ENCODE measurements at places on chromosomes 11 and 22. TPM values are rescaled to one million over a fixed set of nuclear protein-coding genes. Genes with fewer than 3 reads are reported as not detected.

Gene IFITM1
- total RNA-seq = 4.5 TPM

Gene LRRC32
- not detected for total RNA-seq

Gene DDIAS
- total RNA-seq = 30.1 TPM

Gene LUZP2
- not detected for total RNA-seq

Gene UPK3A
- not detected for total RNA-seq

Gene GLB1L3
- not detected for total RNA-seq

Gene DEFB131B
- not detected for total RNA-seq

Gene TMEM191B
- not detected for total RNA-seq

Gene IL18
- 68.3 TPM for total RNA-seq

Gene TOMT
- not detected for total RNA-seq

Gene OR4D5
- not detected for total RNA-seq

Gene TRIM29
- total RNA-seq = 10.2 TPM

Gene OR5B21
- total RNA-seq = not detected

Gene SUSD2
- total RNA-seq = 2.6 TPM

Gene JAML
- total RNA-seq = not detected

Gene BTG4
- 0.12 TPM for total RNA-seq

Gene CCDC134
- 6.2 TPM for total RNA-seq

Gene YPEL4
- 0.60 TPM for total RNA-seq

Gene TRIM6
- total RNA-seq = 6.7 TPM

Gene CD6
- not detected for total RNA-seq

Gene MS4A3
- not detected for total RNA-seq

Gene CASP5
- not detected for total RNA-seq

Gene APOL3
- total RNA-seq = 3.1 TPM

Gene NELL1
- not detected for total RNA-seq

Gene POU2AF3
- total RNA-seq = not detected

Gene CRYBB2
- not detected for total RNA-seq

Gene SLC37A4
- total RNA-seq = 5.0 TPM

Gene SLC22A9
- total RNA-seq = not detected

Gene SCN3B
- 0.05 TPM for total RNA-seq

Gene F2
- not detected for total RNA-seq

Gene GDPD4
- not detected for total RNA-seq

Gene APOA4
- total RNA-seq = not detected

Gene OR51F2
- total RNA-seq = not detected

Gene BAIAP2L2
- not detected for total RNA-seq

Gene HEPHL1
- total RNA-seq = not detected

Gene IGLL1
- not detected for total RNA-seq

Gene CAVIN3
- not detected for total RNA-seq

Gene MMP1
- 19.7 TPM for total RNA-seq

Gene ST13
- 202 TPM for total RNA-seq

Gene HEPN1
- total RNA-seq = not detected

Gene OR2AG1
- not detected for total RNA-seq

Gene DRICH1
- total RNA-seq = not detected

Gene NEFH
- total RNA-seq = not detected

Gene GTSE1
- total RNA-seq = 13.7 TPM

Gene SCO2
- total RNA-seq = 8.0 TPM

Gene MN1
- 2.3 TPM for total RNA-seq

Gene ZMAT5
- 12.0 TPM for total RNA-seq

Gene MEI1
- total RNA-seq = 2.7 TPM

Gene ADAMTS8
- not detected for total RNA-seq

Gene MMP3
- 8.6 TPM for total RNA-seq

Gene DDTL
- 1.2 TPM for total RNA-seq

Gene H19
- 0.69 TPM for total RNA-seq

Gene OTOG
- total RNA-seq = not detected

Gene ANO3
- total RNA-seq = 1.5 TPM

Data from A172 (cell line).